Stimulated activated CD8-positive, alpha-beta memory T cell treated with anti-CD3 and anti-CD28 coated beads, Interleukin-12 subunit alpha, Interleukin-12 subunit beta, amount 100 ng/mL, for 1 hour (primary cell): ENCODE measurements at places on chromosomes 2 and 18.

DNA sequence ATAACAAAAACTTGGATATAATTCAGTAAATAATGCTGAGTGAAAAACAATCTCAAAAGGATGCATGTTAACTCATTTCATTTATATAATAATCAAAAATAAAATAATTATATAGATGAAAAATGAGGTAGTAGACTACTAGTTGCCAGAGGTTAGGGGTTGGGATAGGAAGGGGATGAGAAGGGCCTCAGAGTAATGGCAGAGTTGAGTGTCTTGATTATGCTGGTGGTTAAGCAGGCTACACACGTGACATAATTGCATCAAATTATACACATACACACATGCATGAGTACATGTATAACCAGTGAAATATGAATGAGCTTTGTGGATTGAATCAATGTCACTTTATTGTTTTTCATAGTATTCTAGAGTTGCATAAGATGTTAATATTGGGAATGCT, 201.0 kb downstream of the RIT2 start:
- DNase-seq = no peak

- no peak for DNase-seq
Observed at GRCh38 chr2:10549195-10549594, 101.1 kb upstream of the ODC1 start.

DNA sequence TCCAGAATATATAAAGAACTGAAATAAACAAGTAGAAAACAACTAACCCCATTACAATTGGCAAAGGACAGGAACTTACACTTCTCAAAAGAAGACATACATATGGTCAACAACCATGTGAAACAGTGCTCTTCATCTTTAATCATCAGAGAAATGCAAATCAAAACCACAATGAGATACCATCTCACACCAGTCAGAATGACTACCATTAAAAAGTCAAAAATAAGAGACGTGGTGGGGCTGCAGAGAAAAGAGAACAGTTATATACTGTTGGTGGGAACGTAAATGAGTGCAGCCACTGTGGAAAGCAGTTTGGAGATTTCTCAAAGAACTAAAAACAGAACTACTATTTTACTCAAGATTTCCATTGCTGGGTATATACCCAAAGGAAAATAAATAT, 1696.3 kb upstream of the TMEFF2 start:
- DNase-seq = no peak

DNA sequence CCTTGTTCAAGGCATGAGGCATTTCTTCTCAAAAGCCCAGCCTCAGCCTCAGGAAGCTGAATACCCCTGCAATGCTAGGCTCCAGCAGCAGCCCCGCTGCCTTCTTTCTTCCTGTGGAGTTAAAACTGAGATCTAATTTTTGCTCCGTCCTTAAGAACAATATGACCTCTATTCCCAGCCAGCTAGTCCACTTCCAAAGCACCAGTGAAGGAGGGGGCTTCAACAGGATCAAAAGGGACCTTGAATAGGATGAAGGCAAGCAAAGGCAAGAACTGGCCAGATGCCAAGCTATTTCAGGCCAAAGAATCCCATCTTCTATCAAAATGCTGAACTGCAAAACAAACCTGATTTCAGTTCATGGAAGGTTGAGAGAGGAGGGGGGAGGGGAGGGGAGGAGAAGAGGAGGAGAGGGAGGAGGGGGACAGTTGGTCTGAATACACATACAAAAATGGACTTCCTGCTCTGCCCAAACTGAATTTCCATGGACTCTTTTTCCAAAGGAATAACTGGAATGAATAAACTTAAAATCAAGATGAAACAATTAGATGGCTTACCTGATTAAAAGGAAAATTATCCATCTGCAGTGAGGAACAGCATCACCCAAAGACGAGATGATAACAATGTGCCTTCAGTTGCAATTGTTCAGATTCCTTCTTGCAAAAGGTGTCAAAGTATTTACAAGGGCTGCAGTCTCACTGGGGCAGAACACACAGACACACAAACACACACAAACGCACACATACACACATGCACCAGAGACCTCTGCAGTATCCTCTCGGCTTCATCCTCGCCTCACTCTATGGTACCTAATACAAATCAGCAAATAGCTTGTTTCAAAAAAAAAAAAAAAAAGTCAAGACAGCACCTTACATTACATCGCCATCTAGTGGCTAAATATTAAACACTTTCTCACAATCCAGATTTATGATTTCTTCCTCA, at the start of gene SCN1A:
TSS of gene SCN1A (minus strand) at position 804 of the 939 bp plus-strand sequence. CDS start 54,399 bp downstream, outside the sequence.
- DNase-seq = no peak

DNA sequence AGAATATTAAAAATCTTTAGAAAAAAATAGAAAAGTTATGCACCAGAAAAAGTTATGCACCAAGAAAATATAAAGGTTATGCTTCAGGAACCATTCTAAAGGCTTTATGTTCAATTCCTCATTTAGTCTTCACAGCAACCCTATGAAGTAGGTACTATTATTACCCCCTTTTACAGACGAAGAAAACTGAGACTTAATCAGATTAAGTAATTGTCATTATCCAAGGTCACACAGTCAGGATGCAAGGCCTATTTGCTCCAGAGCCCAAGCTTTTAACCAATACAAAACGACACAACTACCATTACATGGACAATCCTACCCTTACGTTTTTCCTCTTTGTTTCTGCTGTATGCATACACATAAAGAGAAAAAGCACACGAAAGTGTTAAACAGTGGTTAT, 5.0 kb downstream of the INO80D start:
- DNase-seq = no peak

GRCh38 chr18:59142274-59142673, 2.6 kb downstream of the SEC11C start:
- no peak for DNase-seq

DNA sequence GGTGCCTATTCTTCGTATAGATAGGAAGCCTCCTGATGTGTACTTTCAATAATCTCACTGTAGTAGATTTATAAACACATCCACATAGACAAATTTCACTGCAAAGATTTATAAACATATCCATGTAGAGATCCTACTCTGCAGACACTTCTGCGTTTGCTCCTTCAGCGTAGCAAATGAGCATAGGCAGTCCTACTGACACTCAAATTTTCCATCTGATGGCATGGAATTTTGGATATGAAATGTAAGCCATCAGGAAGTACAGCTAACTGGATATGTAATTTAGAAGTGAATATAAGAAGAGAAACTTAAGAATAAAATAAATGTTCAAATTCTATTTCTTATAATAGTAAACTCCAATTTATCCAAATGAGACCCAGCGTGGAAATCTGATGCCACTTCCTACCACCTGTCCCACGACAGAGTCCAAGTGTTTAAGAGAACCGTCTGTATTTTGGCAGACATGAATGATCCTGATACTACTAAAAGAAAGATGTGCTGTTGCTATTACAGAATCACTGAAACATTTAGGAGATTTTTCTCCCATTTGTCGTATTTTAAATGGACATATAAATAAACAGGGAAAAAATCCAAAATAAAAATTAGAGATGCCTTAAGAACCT, 86.0 kb downstream of the DTNA start:
- DNase-seq = no peak

DNA sequence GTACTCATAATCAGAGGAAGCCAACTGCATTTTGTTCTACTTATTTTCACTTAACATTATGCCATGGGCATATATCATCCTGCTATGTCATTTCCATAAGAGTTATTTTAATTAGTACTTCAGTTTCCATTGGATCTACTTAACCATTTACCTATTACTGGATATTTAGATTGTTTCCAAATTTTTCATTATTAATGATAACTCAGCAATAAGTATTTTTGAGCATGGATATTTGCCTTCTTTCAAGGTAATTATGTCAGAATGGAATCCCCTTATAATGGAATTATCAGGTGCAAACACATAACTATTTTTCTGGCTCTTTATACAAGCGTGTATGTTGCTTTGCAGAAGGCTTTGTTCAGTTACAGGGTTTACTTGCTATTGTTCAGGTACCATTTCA, 126.6 kb downstream of the RDH14 start:
- DNase-seq = no peak

DNA sequence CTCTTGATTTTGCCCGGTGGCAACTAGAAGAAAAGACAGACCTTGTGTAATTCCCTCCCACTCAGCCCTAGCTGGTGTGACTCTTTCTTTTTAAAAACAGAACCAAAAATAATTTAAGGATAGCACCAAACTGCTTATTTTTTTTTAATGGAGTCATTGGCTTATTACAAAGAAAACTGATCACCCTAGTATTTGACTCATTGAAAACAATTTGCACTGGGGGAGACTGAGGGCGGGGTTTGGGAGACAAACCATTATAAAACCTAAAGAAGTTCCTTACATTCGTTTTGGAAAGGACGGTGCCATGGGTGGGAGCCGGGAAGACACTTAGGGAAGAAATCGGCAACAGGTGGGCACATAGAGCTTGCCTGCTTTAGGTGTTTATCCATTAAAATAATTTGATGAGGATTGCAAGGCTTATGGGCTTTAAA, 2.5 kb downstream of the PAX3 start:
- no peak for DNase-seq

GRCh38 chr2:43894743-43895142, 56.0 kb downstream of the ABCG8 start:
- DNase-seq = no peak

DNA sequence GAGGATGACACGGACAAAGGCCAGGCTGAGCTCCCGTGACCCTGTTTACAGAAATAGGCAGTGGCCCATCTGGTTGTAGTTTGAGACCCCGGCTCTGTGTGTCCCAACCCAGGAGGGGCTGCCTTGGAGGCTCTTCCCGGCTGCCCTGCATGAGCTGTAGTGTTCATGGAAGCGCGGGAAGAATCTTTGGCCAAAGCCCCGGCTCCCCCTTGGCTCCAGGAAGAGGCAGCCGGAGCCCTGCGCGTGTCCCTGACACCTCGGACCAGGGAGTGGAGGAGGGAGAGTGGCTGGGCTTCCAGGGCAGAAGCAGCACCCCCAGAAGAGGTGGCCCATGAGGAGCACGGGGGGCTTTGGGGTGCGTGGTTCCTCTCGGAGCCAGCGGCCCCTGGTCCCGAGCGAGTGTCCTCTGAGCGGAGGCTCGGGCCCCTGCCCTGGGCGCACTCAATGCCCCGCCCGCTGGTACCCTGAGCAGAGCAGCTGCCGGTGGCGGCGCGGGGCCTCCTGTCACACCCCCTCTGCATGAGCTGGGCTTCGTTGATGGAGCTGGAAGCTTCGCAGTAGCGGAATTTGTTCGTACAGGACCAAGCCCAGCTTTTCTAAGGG, 21.7 kb downstream of the GPR35 start:
- no peak for DNase-seq

- DNase-seq = no peak
Observed at GRCh38 chr2:83587309-83587708, 871.8 kb downstream of the SUCLG1 start.

GRCh38 chr2:105821428-105822125, 76.9 kb downstream of the NCK2 start:
- no peak for DNase-seq

DNA sequence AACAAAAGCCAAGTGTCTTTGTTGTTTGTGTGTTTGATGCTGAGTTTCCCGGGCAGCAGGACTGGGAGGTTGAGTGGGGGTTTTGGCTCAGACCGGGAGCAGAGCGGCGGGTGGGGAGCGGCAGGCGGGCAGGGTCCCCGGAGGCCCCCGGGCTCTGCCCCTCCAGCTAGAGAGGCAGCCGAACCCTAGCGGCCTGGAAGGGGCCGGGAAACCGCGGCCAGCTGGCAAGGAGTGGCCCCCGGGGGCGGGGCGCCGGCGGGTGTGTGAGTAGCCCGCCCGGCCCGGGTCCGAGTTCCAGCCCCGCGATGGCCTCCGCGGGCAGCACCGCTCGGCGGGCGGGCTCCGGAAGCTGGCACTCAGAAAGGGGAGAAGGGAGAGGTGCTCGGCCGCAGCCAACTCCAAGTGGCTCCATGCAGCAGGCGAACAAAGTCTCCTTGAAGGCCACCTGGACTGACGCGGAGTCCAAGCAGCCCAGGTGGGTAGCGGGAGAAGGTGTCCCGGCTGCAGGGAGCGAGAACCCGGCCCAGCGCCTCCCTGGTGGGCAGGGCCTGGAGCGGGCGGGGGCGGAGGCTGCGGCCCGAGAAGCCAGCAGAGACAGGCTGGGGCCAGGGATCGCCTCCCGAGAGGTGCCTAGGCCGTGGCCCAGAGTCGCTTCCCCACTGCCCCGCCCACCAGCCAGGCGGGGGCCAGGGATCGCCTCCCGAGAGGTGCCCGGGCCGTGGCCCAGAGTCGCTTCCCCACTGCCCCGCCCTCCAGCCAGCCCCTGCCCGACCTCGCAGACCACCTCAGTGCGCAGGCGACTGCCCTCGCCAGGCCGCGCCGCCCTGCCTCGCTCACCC, at the start of gene ANKRD53:
TSS of gene ANKRD53 (plus strand) at position 290 of the 839 bp plus-strand sequence. CDS start at position 306, 16 bp downstream.
- no peak for DNase-seq

- no peak for DNase-seq
Observed at GRCh38 chr2:173109253-173110188, 33.9 kb downstream of the MAP3K20 start.
